Activated CD4-positive, alpha-beta memory T cell treated with anti-CD3 and anti-CD28 coated beads, Interleukin-2, amount 10 ng/mL, durations not matched to agents 7 days and 5 days (primary cell): ENCODE measurements at places on chromosomes 5 and 9. TPM values are rescaled to one million over a fixed set of nuclear protein-coding genes. Genes with fewer than 3 reads are reported as not detected.
A peak's percentile ranks its signal among the peaks of the same experiment; 100 is the strongest.

- no peak for DNase-seq
- H3K4me1 ChIP-seq, result no peaks in the 10 kb centered on the region
- H3K4me3 ChIP-seq, result no peak overlapping the region
- H3K27me3 ChIP-seq, result no peaks in the 10 kb centered on the region
These were observed 51.3 kb upstream of the GOLPH3 start for GRCh38 chr5:32225445-32225844.

GRCh38 chr5:41748631-41749030, 121.6 kb downstream of the OXCT1 start:
- H3K36me3 ChIP-seq, result peaks cover 29% of the 10 kb centered on the region
- H3K4me3 ChIP-seq, result no peak overlapping the region
- no peaks in the 10 kb centered on the region for H3K27me3 ChIP-seq
- DNase-seq, result no peak
- peaks cover 5% of the 10 kb centered on the region for H3K4me1 ChIP-seq
- no peak overlapping the region for H3K27ac ChIP-seq

- DNase-seq, result no peak
- peaks cover 13% of the 10 kb centered on the region for H3K4me1 ChIP-seq
- peak overlapping the region; percentile 24 for H3K27ac ChIP-seq
- no peaks in the 10 kb centered on the region for H3K27me3 ChIP-seq
- no peak overlapping the region for H3K4me3 ChIP-seq
- peaks cover 54% of the 10 kb centered on the region for H3K36me3 ChIP-seq
These were observed 38.3 kb upstream of the FBXW11 start for GRCh38 chr5:172044631-172045314.

- no peaks in the 10 kb centered on the region for H3K36me3 ChIP-seq
- H3K4me1 ChIP-seq, result no peaks in the 10 kb centered on the region
- H3K4me3 ChIP-seq, result no peak overlapping the region
- no peak for DNase-seq
These were observed 23.3 kb upstream of the SMU1 start for GRCh38 chr9:33099754-33100153.

DNA sequence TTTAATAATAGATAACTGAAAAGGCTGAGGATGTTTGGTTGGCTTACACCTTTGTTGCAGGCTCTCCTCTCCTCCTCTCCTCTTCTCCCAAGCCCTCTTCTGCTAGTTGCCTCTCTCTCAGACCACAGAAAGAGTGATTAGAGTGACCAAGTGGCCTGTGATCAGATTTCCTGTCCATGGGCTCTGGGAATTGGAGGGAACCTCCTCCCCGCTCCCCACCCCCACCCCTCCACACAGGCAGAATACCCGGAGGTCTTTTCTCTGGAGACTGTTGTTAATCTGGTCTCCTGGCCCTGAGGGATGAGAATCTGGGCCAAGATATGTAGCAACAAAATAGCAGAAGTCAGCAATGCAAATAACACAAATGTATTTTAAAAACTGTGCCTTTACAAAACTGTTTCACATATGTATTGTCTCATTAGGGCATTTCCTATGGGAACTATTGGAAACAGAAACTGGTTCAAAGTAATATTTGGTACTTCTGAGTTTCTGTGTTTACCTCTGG, 361.3 kb downstream of the NR2F1-AS1 start:
- no peaks in the 10 kb centered on the region for H3K4me1 ChIP-seq
- no peaks in the 10 kb centered on the region for H3K27me3 ChIP-seq
- no peak for DNase-seq
- no peak overlapping the region for H3K27ac ChIP-seq
- no peaks in the 10 kb centered on the region for H3K36me3 ChIP-seq
- H3K4me3 ChIP-seq, result no peak overlapping the region

GRCh38 chr5:93915142-93915553, 173.7 kb upstream of the POU5F2 start:
- no peak overlapping the region for H3K27ac ChIP-seq
- no peaks in the 10 kb centered on the region for H3K27me3 ChIP-seq
- no peak overlapping the region for H3K4me3 ChIP-seq
- no peaks in the 10 kb centered on the region for H3K36me3 ChIP-seq
- no peaks in the 10 kb centered on the region for H3K4me1 ChIP-seq
- no peak for DNase-seq

DNA sequence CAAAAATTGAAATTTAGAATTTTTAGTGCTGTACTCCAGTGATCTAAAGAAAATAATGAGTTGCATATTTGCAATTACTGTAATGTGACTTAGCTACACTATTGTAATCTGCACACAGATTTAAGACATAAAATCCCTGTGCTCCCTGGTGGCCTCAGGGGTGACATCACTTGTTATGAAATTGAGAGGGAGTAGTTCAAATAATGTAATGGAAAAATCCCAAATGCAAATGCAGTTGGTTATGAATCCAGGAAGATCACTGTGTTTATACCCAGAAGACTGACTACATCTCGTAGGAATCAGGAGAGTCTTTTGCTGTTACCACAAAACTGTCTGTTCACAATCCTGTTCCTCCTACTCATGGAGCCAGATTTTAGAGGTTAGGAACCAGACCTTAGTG, 178.7 kb upstream of the FBXL17 start:
- H3K4me1 ChIP-seq, result no peaks in the 10 kb centered on the region
- H3K27me3 ChIP-seq, result no peaks in the 10 kb centered on the region
- H3K27ac ChIP-seq, result no peak overlapping the region
- H3K36me3 ChIP-seq, result no peaks in the 10 kb centered on the region
- no peak for DNase-seq
- H3K4me3 ChIP-seq, result no peak overlapping the region

- no peak overlapping the region for H3K27ac ChIP-seq
- no peaks in the 10 kb centered on the region for H3K27me3 ChIP-seq
- no peak overlapping the region for H3K4me3 ChIP-seq
- peaks cover 17% of the 10 kb centered on the region for H3K36me3 ChIP-seq
These were observed 402.9 kb downstream of the MLLT3 start for GRCh38 chr9:20219437-20219836.

DNA sequence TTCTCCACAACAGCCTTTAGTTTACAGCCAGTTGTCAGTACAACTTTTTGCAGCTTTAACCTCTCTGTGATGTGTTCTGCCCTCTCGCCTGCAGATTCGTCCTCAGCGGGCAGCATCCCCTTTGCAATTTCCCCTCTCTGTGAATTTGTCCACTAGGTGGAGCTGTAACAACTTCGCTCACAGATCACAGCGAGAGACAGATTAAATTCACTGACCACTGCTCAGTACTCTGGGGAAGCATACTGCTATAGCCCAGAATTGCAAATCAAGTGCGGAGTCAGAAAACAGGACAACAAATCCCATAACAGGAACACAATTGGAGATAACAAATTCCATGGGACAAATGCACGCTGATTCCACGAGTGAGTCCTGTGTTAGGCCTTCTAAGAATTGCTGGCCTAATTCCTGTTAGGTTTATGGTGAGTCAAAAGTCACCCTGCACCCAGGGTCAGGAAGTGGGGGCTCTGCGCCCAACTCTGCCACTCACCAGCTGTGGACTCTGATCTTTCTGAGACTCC, 2124.9 kb downstream of the MAT2B start:
- H3K4me1 ChIP-seq, result no peaks in the 10 kb centered on the region
- no peak overlapping the region for H3K27ac ChIP-seq
- peak; percentile 16 for DNase-seq
- H3K36me3 ChIP-seq, result no peaks in the 10 kb centered on the region
- H3K4me3 ChIP-seq, result no peak overlapping the region

GRCh38 chr5:171601266-171601881, 181.9 kb downstream of the FGF18 start:
- peaks cover 34% of the 10 kb centered on the region for H3K27me3 ChIP-seq
- no peaks in the 10 kb centered on the region for H3K36me3 ChIP-seq
- no peak for DNase-seq
- H3K4me3 ChIP-seq, result no peak overlapping the region
- H3K4me1 ChIP-seq, result peaks cover 3% of the 10 kb centered on the region

DNA sequence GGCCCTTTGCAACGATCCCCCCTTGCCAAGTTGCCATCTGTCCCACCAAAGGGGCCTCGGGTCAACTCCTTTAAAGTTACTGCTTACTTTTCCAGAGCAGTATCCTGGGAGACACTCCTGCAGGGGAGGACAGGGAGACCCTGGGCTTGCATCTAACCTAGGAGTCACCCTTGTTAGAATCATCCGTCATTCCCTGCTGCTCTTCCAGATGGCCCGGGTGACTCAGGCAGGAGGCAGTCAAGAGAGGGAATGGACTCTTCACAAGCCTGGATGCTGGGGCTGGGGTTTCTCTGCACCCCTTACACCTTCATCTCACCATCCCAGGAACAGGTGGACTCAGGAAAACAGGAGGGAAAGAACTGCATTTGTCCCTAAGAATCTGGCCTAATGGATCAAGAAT, 175.6 kb downstream of the GABBR2 start:
- H3K4me3 ChIP-seq, result no peak overlapping the region
- no peak for DNase-seq
- H3K4me1 ChIP-seq, result no peaks in the 10 kb centered on the region
- no peaks in the 10 kb centered on the region for H3K36me3 ChIP-seq
- H3K27me3 ChIP-seq, result peaks cover 17% of the 10 kb centered on the region

- no peak overlapping the region for H3K27ac ChIP-seq
- H3K4me3 ChIP-seq, result no peak overlapping the region
- peaks cover 16% of the 10 kb centered on the region for H3K36me3 ChIP-seq
- DNase-seq, result no peak
- H3K27me3 ChIP-seq, result no peaks in the 10 kb centered on the region
- H3K4me1 ChIP-seq, result peaks cover 5% of the 10 kb centered on the region
These were observed 65.2 kb downstream of the OTULIN start for GRCh38 chr5:14729448-14730385.

DNA sequence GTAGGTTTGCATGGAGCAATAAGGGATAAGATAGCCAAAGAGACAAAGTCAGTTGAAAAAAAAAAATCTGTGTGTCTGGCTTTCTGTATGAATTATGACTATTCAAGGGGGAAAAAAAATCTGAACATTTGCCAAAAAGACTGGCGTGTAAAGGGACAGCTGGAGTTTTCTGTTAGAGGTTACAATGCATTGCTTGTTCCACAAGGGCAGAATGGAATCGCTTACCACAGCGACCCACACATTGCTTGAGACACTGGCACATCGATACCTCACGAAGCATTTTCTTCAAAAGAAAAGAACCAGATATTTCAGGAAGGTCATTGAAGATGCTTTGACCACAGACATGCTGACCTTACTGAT, 327.8 kb downstream of the TMEM167A start:
- H3K27ac ChIP-seq, result no peak overlapping the region
- H3K36me3 ChIP-seq, result no peaks in the 10 kb centered on the region

- no peaks in the 10 kb centered on the region for H3K27me3 ChIP-seq
- DNase-seq, result no peak
- H3K4me3 ChIP-seq, result no peak overlapping the region
- H3K4me1 ChIP-seq, result no peaks in the 10 kb centered on the region
These were observed 46.1 kb downstream of the ASTN2 start for GRCh38 chr9:117368684-117369230.

- peaks cover 18% of the 10 kb centered on the region for H3K4me1 ChIP-seq
- no peak overlapping the region for H3K4me3 ChIP-seq
- no peak overlapping the region for H3K27ac ChIP-seq
- peaks cover 3% of the 10 kb centered on the region for H3K36me3 ChIP-seq
These were observed 27.3 kb upstream of the TRIM14 start for GRCh38 chr9:98146101-98146991.

DNA sequence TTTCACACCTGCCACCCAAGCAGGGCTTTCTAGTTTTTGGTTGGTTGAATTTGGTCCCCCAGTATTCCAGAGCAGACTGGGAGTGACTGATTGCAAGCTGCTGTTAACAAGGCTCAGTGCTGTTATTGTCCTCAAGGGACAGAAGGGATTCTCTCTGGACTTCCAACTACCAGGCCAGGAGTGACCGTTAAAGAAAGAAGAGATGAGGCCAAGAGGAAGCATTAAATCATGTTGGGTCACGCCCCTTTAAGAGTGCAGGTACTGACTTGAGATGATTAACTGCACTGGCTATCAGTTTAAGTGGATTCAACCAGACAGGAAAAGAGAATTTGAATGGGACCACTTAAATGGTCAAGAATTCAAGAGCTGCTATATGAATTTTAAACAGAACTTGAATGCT, 220.8 kb upstream of the PCSK5 start:
- no peak for DNase-seq
- H3K27me3 ChIP-seq, result no peaks in the 10 kb centered on the region
- H3K4me3 ChIP-seq, result no peak overlapping the region
- H3K36me3 ChIP-seq, result no peaks in the 10 kb centered on the region
- no peak overlapping the region for H3K27ac ChIP-seq

DNA sequence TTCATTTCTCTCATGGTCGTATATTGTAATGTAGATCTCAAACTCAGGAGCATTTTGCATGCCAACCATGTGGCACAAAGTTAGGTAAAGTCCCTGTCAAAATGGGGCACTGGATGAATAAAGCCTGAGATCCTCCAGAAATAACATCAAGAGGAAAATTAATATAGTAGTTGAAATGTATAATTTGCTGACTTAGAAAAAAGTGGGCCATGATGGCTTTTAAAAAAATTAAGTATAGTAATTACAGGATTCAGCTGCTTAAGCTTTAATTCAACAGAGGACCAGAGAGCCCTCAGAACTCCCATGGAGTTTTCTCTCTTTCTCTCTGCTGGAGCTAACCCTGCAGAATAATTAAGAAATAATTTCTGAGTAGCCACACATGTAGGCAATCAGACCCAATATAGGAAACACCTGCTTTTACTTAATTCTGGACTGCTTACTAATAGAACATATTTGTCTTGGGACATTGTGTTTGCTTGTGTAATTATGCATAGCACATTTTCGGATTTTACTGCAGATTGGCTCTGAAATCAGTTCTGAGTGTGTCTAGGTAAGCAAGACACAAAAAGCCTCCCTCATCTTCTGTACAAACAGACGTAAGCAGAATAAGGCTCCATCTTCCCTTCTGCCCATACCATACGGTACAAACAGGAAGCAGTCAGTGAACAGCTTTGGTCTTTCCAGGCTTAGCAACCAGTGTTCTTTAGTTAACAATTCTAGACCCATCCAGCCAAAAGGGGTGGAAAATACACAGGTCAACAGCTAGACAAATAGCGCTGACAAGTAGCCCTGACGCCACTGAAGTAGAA, 26.5 kb upstream of the PCSK1 start:
- no peak overlapping the region for H3K27ac ChIP-seq
- H3K4me3 ChIP-seq, result no peak overlapping the region
- H3K27me3 ChIP-seq, result peaks cover 19% of the 10 kb centered on the region
- H3K36me3 ChIP-seq, result no peaks in the 10 kb centered on the region
- no peak for DNase-seq
- peaks cover 3% of the 10 kb centered on the region for H3K4me1 ChIP-seq

- peaks cover 6% of the 10 kb centered on the region for H3K27me3 ChIP-seq
- no peaks in the 10 kb centered on the region for H3K36me3 ChIP-seq
- no peak for DNase-seq
- H3K27ac ChIP-seq, result no peak overlapping the region
- peaks cover 5% of the 10 kb centered on the region for H3K4me1 ChIP-seq
- no peak overlapping the region for H3K4me3 ChIP-seq
These were observed 130.9 kb upstream of the CHD1 start for GRCh38 chr5:99059685-99060084.

The ADGRD2 gene
- total RNA-seq, result not detected

The COL5A1 gene
- total RNA-seq, result 0.10 TPM

The FLT4 gene
- total RNA-seq, result 0.38 TPM

The SUB1 gene
- 603 TPM for total RNA-seq

The DRD1 gene
- total RNA-seq, result not detected

The RASGRF2 gene
- 3.3 TPM for total RNA-seq

The PCDHGA6 gene
- total RNA-seq, result 0.10 TPM

The STPG3 gene
- total RNA-seq, result not detected

The FOXI1 gene
- not detected for total RNA-seq

The KIF20A gene
- total RNA-seq, result 50.7 TPM
